ENCODE measurements at places on chromosomes 3 and 15.
A peak's percentile ranks its signal among the peaks of the same experiment; 100 is the strongest.

DNA sequence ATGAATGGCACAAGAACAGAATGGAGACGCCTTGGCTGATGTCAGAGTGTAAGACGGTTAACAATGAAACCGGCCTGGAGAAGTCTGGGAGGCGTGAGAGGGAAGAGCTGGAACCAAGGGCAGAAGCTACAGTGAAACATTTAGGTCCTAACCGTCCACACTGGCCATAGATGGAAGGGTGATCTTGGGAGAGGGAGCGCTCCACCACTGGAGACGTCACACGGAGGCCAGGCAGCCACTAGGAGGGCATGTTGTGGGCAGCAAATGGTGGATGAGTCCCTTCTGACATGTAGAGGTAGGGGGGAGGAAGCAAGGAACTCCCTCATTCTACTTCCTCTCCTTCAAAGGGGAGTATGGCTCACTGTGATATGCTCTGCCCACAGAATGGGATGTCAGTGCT lies 23.8 kb downstream of the FEM1B start:
- DNase-seq = no peak

DNA sequence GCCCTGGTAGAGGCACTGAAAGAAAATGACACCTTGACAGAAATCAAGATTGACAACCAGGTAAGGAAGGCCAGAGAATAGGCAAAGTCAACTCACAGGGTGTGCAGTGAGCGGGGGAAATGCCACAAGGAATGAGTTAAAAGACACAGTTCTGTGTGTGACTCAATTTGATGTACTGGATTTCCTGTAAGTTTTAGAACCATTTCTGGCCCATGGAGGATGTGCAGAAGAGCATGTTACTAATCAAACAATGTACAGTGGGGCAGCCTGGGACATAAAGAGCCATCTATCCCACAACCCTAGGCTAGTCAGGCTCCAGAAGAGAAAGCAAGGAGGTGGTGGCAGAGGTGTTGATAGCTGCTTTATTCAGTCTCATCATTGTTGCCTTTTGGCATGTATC lies 31.2 kb upstream of the TMOD3 start:
- DNase-seq = peak; percentile 0

DNA sequence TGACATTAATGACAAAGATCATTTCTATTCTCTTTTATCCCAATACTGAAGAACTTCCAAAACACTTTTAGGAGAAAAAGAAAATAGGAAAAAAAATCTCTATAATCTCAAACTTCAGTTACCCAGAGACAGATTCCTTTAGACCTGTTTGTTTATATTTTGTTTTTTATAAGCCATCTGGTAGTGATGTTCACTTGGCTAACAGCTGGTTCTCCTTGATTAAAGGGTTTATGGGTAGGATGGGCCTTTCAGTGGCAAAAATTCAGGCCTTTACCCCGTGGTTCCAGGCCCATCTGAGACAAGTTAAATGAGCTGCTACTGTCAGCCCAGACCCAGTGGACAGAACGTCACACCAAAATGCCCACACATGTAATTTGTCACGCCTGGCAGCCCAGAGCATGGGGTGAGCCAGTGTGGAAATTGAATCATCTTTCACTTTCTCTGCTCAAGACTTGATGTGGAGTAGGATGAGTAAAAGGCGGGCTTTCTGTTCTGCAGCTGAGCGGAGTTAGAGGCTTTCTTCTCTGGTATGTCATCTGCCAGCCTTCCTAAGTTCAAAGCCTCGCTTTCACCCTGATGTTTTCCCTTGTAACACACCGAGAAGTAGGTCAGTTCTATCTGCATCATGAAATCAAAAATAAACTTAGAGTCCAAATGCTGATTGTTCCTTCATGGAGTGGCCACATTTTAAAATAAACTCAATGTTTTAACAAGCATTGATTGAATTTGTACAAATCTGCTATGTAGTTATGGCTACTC lies 62.5 kb upstream of the SKOR1 start:
- peak; percentile 76 for DNase-seq

- DNase-seq = no peak
Measured at GRCh38 chr3:127043041-127043641, 60.2 kb downstream of the PLXNA1 start.

DNA sequence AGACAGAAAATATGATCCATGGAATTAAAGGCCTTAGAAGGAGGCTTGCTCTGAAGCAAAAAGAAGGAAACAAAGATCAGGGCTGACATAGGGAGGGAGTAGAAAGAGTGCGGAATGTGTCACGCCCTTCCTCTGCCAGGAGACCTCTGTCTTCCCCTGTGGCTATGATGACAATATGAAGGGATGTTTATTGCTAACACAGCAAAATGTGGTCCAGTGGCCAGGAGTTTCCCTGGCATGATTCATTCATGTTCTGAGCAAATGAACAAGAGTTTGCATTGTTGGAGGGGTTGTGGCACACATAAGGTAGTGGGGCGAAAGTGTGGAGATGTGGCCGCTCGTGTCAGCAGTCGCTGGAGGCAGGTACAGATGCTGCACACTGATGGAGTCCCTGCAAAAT lies 169.4 kb downstream of the SHQ1 start:
- peak; percentile 46 for DNase-seq

DNA sequence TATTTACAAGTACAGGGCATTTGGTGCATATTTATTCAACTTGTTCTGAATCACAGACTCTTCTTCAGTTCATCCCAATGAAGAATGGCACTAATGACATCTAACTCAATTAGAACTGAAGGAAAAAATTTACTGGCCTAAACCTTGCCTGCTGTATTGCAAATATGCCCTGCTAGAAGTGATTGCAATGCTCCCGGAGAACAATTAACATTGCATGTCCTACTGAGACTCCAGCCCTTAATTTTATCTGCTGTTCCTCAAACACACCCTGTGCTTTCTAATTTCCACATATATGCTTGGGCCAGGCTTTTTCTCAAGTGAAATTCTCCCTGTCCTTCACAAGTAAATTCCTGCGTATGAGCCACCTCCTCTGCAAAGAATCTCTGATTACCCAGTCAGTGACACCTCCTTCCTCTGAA lies 8.3 kb downstream of the ACKR4 start:
- DNase-seq = peak; percentile 60

DNA sequence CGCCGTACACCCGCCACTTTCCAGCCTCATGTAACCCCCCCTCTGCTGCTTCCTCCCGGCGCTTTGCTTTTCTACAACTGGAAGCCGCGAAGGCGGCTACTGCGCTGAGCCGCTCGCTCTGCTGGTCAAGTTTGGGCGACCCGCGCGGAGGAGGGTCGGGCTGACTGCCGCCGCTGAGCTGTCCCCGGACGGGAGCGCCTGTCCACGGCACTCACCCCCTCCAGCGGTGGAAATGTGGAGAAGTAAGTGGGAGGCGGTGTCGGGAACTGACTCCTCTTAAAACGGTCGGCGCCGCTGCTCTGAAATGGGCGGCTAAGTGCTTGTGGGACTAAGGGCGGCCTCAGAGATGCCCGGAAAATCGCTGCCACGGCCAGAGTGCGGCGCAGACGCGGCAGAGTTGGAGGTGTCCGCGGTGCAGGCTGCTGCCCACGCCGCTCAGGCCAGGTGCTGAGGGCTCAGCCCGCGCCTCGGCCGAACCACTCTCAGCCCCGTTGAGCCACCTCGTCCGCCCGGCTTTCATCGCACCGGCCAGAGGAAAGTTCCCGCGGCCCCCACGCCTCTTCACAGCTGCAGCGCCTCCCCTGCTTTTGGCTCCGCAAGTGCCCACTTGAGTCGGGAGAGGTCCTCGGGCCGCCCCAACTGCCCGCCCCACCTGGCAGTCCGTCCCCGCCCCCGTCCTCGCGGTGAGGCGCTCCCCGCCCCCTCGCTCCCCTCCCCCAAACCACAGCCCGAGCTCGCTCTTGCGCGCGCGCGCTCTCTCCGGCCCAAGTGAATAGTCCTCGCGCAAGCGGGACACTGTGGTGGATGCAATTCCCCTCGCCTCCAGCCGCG lies at the start of gene EPHA6:
TSS of gene EPHA6 (plus strand) at position 775 of the 831 bp plus-strand sequence.
- peak; percentile 72 for DNase-seq

DNA sequence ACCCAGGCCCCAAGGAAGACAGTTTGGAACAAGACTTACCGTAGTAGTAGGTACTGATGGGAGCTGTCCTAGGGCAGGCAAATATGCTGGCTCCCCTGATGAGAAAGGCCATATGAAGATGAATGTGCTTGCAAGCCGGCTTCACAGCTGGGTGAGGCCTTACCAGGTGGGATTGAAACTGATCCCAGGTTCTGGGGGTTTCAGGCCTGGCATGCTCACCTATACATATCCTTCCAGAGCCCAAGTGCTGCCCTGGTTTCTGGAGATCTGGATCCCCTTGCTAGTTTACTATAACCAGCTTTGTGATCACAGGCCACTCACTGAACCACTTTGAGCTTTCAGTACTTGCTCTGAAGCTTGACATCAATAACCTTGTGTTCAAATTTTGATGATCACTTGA lies 274.3 kb downstream of the EPHB1 start:
- DNase-seq = no peak

DNA sequence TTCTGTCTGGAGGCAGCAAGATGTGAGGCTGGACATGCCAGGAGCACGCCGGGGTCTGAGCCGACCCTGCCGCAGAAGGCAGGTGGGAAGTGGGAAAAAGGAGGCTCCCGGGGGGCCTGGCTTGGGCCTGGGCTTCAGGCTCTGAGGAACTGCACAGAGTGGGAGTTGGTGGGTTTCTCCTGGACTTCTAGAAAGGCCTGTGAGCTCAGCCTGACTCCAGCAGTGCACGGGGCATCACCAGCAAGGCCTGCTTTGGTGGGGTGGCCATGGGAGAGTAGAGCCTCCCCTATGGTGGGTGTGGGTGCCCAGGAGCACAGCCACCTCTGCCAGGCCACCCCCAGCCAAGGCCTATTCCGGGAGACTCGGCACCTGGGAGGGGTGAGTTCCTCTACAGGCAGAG lies 18.1 kb upstream of the SLC41A3 start:
- DNase-seq = no peak

- DNase-seq = peak; percentile 29
Measured at GRCh38 chr15:51131596-51132290, 37.0 kb upstream of the TNFAIP8L3 start.

- DNase-seq = peak; percentile 53
Measured at GRCh38 chr3:171565481-171566058, 105.4 kb upstream of the TNIK start.

DNA sequence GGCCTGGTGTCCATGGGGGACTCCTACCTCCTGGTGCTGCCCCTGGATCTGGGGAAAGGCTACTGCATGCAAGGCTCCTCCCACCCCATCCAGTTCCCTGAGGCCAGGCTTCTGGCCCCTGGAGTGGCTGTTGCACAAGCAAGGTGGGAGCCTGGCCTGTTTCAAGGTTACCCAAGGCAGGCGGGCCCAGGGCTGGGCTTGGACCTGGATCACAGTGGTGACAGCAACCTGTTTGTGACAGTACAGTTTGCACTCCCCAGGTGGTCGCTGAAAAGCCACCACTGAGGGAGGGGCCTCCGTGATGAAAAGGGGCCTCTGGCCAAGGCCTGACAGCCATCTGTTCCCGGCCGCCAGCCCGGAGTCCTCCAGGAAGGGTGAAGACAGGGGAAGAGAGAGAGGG lies 14.4 kb upstream of the KY start:
- no peak for DNase-seq

- peak; percentile 47 for DNase-seq
Measured at GRCh38 chr3:177523067-177523675, 325.9 kb upstream of the TBL1XR1 start.

GRCh38 chr15:99956022-99956775 lies 223.0 kb upstream of the LYSMD4 start:
- DNase-seq = no peak

- DNase-seq = no peak
Measured at GRCh38 chr15:32105258-32106241, 75.2 kb downstream of the CHRNA7 start.

DNA sequence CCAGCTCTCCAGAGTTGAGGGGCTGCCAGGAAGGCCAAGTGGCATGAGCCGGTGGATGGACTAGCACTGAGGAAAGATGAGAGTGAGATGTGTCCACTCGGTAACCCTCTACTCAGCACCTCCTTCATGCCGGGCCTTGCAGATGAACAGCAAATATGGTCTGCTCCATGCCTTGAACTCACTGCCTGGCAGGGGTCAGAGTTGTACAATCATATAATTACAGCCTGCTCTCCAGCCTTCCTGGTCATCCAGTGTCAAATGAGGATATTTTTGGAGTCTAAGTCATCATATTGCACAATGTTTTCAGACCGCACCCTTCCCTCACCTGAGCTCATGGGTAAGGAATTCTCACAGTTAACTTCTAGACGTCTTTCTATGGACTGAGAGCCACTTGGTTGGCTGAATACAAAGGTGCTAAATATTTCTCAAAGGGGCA lies 4.9 kb downstream of the MGLL start:
- DNase-seq = peak; percentile 91

DNA sequence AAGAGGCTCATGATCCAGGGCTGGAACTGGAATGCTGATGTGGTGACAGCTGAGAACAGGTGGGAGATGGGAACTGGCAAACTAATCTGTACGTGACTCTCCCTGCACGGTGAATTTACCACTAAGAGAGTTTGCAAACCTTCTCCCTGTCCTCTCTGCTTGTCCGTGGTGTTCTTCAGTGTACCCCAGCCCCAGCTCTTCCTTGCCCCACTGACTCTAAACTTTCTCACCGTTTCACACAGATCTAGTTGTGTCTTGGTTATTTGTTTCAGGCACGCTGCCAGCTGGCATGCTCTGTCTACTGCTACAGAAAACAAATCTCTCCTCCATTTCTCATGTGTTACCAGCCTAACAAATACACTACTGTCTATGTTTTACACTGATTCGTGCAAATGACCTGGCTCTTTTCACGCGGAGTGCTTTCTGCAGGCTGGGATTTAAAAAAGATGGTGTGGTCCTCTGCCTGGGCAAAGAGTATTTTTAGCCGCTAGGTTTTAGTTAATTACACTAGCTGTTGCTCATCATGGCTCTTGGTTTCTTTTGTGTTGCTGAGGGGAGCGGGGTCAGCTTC lies 192.7 kb upstream of the LRIG1 start:
- peak; percentile 8 for DNase-seq

DNA sequence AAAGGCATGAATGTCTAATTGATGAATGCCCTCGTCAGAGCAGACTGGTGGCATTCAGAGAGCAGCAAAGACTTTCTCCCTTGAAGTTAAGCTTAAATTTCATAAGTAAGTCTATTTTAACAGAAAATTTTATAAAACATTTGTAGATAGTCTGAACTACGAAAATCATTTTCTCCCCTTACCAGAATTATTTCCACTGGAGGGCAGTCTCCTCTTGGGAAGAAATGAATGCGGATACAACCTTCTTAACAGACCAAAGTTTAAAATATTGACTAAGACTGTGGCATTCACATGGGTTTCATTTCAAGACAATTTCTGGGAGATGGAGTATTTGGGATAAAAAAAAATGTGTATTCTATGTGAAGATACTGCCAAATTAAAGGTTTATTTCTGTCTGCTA lies 669.0 kb downstream of the FHIT start:
- peak; percentile 41 for DNase-seq

GRCh38 chr3:72344647-72345046 lies 503.6 kb downstream of the SHQ1 start:
- DNase-seq = no peak

- DNase-seq = no peak
Measured at GRCh38 chr3:16520970-16521881, 7.7 kb upstream of the RFTN1 start.

- DNase-seq = peak; percentile 34
Measured at GRCh38 chr3:151316267-151316991, at the start of gene GPR87. Gene GPR87, minus strand, starts transcription at chr3:151316820. Its CDS starts 16,720 bp downstream, at chr3:151300100.

GRCh38 chr3:193701953-193702635 lies 109.1 kb downstream of the OPA1 start:
- DNase-seq = peak; percentile 29
